ENCODE measurements at places on chromosomes 6 and 20.

- no peak for DNase-seq
These were observed 29.1 kb upstream of the CSNK2A1 start for GRCh38 chr20:572727-573126.

DNA sequence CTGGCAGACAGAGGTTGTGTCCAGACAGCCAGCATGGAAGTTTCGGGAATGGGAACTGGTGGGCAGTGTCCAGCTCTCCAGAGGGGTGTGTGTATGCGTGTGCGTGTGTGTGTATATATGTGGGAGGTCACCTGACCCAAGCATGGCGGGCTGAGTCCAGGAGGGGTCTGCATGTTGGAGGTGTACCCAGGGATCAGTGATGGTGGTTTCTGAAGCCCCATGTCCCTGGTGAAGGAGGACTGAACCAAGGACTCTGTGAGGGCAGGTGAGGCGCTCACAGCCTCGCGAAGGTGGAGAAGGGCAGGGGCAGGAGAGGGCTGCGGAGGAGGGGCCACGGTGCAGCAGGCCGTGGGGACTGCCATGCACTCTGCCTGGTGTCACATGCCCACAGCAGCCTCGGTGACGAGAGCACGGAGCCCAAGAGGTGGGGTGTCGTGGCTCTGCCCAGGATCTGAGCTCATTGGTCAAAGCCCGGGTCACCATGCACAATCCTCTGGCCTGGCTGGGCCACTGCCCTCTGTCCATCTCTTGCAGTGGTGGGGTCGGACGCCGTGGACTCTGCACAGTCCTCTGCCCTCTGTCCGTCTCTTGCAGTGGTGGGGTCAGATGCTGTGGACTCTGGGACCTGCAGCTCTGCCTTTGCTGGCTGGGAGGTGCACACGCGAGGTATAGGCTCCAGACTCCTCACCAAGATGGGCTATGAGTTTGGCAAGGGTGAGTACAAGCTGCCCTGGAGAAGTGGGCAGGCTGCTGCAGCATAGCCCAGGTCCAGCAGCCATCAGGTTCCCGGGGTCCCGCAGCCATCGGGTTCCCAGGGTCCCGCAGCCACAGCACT lies 2.1 kb upstream of the LIME1 start:
- no peak for DNase-seq

- no peak for DNase-seq
These were observed 177.9 kb downstream of the TFAP2C start for GRCh38 chr20:56806952-56807517.

GRCh38 chr6:112013051-112013450 lies 40.9 kb upstream of the CCN6 start:
- no peak for DNase-seq

- no peak for DNase-seq
These were observed 41.3 kb upstream of the IL20RA start for GRCh38 chr6:137086031-137086430.

DNA sequence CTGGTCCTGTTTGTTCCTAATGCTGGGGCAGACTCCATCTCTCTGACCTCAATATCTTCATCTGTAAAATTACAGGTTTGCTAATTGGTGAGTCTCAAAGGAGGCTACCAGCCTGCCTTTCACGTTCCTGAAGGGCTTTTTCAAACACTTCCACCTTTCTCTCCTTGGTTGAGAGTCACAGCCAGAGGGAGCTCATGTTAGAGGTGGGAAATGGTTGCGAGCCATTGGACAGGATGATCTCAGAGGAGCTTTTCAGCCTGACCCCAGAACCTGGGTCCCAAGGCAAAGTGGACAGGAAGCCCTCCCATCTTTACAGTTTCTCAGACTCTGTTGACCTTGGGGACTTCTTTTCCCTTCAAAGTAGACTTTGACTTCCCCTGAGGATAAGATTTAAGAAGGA lies 37.6 kb downstream of the NDUFAF5 start:
- no peak for DNase-seq

DNA sequence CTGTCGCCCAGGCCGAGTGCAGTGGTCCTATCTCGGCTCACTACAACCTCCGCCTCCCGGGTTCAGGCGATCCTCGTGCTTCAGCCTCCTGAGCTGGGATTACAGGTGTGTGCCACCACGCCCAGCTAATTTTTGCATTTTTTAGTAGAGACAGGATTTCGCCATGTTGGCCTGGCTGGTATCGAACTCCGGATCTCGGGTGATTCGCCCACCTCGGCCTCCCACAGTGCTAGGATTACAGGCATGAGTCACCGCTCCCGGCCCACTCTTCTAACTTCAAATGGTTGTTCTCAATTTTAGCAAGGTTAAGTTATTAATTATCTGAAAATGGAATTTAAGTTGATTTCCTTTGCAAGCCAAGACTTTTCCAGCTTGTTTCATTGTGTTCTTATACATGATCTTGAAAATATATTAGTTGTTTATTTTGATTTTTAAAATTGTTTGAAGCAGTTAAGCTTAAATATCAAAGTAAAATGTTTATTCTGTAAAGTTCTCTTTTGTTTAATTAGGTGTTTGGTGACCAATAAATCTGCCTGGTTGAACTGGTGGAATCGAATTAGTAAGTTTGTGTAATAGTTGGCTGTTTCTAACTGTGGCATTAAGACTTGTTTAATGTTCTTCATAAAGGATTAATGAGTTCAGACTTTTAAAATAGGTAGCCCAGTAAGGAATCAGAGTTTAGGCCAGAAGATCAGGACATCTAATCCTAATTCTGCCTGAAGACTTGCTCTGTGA lies 2.3 kb downstream of the PM20D2 start:
- DNase-seq: no peak

- no peak for DNase-seq
These were observed 23.3 kb upstream of the UST start for GRCh38 chr6:148723484-148723883.

- DNase-seq: no peak
These were observed 524.0 kb downstream of the TFAP2A start for GRCh38 chr6:9890893-9891292.

DNA sequence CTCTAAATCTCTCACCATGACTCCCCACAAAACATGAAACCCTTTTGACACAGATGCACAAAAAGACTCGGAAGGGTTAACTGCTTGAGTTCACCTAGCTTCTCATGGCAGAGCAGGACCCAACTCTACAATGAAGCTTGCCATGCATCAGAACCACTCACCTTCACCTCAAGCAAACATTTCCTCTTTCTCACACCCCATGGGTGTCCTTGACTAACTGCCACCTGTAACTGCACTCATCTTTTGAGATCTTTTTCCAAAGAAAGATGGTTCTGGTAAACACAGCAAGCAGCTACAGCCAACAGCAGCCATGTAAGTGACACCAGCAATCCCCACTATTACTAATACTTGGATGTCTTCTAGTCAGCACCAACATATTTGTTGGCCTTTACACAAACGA lies 76.5 kb downstream of the EFHC1 start:
- no peak for DNase-seq

DNA sequence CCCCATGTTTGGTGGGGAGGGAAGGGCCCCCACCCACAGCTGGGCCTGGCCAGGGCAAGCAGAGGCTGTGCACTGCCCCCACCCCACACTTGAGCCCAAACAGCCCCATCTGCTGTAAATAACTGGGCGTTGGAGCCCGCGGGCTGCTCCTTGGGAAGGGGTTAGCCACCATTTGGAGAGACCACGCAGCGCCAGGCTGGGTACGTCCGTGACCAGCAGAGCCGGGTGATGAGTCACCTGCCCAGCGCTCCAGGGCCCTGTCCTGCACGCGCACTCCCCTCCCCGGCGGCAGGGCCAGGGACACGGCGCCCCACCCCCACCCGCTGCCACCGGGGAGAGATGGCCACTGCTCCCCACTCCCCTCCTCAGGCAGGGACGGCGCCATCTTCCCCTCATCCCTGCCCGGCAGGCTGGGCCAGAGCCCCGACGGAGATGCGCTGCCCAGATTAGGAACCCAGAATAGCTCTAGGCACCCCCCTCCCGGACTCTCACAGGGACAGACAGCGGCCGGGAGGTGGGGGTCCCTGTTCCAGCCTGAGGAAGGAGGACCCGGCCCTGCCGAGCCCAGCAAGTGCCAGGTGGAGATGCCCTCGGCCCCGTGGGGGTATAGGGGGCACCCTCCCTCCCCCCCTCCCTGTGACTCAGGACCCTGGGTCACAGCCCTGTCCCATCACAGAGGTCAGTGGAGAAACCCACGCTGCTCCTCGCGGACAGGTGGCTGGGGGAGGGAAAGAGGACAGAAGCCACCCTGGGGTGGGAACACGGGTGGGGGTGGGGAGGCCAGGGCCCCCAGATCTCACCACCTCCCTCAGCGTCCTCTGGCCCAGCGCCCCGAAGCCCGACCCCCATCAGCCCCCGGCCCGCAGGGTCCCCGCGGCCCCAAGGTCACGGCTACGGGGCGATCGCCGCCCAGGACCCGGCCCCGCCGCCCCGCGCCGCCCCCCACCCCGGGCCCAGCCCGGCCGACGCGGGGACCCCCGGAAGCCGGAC lies 642 bp downstream of the EEF1A2 start:
- DNase-seq: no peak

- DNase-seq: no peak
These were observed 554.9 kb downstream of the CDH26 start for GRCh38 chr20:60513141-60513540.

DNA sequence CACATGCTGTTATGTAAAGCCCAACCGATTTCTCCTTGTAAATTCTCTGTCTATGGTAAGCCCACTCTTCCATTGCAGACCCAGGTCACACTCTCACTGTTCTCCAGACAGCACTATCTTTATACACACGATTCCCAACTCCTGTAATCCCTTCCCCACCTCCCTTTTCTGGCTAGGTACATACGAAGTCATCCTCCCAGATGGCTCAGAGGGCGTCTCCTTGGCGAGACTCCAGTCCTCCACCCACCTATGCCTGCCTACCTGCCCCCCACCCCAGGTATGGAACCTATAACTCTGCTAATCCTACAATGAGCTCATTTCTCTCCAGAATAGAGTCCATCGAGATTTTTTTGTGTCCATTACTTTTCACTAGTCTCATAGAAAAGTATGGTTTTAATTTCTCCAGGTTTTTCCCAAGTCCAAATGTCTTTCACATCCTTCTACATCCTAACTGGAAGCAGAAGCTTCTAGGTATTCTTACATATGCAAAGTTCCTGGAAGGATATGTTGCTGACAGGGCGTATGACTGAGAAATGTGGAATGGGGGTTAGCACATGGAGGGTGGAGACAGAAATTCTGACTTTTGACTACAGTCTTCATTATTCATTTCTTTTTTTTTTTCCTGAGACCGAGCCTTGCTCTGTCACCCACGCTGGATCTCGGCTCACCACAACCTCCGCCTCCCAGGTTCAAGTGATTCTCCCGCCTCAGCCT lies 22.8 kb downstream of the SCML4 start:
- DNase-seq: no peak

GRCh38 chr6:166460473-166461437 lies 78.0 kb upstream of the MPC1 start:
- no peak for DNase-seq

DNA sequence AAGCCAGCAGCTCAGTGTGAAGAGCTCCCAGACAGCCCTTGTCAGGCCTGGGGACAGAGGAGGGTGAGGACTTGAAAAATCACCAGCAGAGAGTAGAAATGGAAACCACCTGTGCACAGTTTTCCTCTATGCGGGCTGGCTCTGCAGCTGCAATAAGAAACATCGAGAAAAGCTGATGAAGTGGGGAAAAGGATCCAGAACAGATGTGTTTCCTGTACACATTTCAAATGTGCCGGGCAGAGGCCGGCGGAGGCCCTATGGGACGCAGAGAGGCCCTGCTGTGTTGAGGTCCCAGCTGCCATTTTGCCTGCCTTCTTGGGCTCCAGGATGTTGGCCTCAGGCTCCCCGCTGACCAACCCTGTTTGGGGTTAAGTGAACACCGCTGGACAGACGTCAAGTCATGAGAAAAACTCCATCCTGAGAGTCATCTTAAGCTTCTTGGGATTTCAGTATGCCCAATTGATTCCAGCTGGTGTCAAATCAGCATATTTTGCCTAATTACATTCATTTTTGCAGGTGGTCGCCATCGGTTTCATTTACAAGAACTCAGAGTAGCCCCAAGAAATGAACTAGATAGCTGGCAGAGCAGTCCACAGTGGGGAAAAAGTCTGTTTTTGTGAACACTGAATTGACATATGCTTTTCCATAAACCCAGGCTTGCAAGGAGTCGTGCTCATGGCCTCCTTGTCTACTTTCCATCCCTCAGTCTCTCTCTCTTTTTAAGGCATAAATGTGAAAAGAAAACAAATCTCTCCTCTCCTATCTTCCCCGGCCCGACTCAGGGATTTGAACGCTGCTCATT lies 150.4 kb upstream of the PHACTR3 start:
- DNase-seq: no peak
